PC-9 (cell line): ENCODE measurements at places on chromosomes 6 and 20.

GRCh38 chr6:92763274-92763584 is 656.1 kb downstream of the EPHA7 start:
- no peak for DNase-seq

DNA sequence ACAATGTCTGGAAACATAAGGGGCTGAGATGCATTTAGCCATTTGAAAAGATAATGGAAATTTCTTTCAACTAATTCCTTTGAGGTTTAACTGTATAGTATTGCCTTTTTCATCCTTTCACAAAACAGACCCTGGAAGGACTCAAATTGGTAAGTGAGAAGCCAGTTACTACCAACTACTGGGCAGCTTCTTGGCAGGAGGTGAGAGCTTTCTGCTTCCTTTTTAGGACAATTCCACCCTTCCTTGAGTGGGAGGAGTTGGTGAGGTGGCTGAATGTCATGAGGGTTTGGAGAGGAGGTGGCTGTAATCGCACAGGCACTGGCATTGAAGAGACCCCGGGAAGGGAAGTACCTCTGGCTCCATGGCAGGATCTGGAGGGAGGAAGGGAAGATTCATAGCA is 341.1 kb downstream of the NRN1 start:
- no peak for DNase-seq

DNA sequence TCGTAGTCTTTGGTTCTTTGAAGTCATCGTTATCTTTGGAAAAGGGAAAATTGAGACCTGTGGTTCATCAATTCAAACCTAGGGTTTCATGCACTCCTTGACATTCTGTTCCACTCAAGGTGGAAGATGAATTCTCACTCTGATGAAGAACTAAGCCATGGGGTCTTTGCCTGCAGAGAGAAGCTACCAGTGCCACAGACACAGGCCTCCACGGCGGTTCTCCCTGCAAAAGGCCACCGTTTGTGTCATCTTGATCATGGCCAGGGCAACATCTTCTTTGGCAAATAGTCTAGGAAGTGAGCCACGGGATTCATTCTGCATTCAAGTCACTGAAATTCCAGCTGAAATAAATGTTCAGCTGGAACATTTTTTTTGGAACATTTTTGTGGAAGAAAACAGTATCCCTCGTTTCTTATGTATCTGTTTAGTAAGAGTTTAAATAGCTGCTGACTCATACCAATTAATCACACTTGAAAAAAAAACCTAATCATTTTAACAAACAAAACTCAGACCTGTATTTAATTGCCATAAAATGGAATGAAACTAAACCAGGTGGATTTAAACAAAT is 206.0 kb upstream of the FOXQ1 start:
- no peak for DNase-seq

GRCh38 chr6:148864941-148865340 is 118.1 kb downstream of the UST start:
- DNase-seq = no peak

GRCh38 chr20:46264391-46265266 is 43.7 kb downstream of the CDH22 start:
- no peak for DNase-seq

GRCh38 chr6:42021847-42022754 is 28.2 kb upstream of the TAF8 start:
- no peak for DNase-seq

DNA sequence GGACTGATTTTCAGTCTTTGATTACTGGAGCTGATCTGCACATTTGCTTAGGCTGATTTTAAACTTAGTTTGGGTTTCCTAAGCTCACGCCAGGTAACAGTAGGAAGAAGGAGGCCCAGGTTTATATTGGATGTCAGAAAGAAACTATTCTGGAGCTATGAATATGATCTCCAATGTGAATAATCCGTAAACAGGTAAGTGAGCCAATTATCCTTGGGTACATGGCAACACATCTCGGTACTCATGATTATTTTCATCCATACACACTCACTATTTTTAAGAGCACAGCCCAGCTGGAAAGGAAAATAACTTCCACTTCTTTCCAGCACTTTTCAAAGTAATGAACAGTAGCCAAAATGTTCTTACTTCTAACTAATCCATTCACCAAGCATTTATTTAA is 7.0 kb downstream of the ATXN1 start:
- DNase-seq = no peak

- peak; percentile 18 for DNase-seq
Measured at GRCh38 chr6:89139509-89140346, 6.1 kb upstream of the PM20D2 start.

DNA sequence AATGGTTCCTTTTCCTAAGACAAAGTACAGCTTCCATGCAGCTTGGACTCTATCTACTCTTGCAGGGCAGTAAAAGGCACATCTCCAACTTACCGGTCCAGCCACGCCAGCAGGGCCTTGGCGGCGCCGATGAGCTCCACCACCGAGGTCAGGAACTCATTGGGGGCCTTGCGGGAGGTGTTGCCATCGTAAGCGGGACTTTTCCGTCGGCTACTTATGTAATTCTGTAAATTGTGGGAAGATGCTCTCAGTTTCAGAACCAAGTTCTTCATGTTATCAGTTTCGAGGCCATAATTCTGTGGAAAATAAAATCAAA is 68.5 kb downstream of the CNKSR3 start:
- DNase-seq = no peak

DNA sequence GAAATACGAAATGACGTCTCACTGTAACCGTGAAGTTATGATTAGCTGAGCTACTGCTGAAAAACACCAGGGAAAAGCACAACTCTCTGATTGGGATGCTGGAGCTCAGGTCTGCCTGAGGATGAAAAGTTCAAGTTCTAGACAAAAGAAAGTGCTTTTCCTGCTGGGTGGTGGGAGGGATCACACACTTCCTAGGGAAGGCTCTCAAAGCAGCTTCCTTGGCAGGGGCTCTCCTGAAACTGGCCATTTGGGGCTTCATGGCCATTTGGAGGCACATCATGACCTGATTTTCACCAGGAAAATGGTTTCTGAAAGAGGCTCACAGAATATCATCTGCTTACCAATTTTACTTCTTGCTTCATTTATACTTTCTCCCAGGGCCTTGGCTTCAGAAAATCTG is 97.1 kb upstream of the KCNK16 start:
- no peak for DNase-seq

GRCh38 chr6:43848671-43849391 is 78.8 kb downstream of the VEGFA start:
- no peak for DNase-seq

DNA sequence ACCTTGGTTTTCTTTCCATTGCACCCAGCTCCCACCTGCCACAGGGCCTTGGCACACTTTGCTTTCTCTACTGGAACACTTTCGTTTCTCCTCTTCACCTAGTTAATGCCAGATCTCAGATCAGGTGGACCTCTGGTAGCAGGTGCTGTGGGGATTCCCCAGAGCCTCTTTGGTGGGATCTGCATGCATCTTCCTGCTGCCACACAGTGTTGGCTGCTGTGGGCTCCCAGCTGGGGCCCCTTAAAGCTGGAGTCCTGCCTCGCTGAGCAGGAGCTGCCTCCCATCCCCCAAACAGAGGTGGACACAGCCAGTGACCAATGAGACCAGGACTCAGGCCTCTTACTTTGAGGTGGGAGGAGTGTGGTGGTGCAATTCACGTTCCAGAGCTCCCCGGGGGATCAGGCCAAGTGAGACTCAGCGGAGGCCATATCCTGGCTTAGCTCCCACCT is 28.4 kb downstream of the CEBPB start:
- DNase-seq = no peak

DNA sequence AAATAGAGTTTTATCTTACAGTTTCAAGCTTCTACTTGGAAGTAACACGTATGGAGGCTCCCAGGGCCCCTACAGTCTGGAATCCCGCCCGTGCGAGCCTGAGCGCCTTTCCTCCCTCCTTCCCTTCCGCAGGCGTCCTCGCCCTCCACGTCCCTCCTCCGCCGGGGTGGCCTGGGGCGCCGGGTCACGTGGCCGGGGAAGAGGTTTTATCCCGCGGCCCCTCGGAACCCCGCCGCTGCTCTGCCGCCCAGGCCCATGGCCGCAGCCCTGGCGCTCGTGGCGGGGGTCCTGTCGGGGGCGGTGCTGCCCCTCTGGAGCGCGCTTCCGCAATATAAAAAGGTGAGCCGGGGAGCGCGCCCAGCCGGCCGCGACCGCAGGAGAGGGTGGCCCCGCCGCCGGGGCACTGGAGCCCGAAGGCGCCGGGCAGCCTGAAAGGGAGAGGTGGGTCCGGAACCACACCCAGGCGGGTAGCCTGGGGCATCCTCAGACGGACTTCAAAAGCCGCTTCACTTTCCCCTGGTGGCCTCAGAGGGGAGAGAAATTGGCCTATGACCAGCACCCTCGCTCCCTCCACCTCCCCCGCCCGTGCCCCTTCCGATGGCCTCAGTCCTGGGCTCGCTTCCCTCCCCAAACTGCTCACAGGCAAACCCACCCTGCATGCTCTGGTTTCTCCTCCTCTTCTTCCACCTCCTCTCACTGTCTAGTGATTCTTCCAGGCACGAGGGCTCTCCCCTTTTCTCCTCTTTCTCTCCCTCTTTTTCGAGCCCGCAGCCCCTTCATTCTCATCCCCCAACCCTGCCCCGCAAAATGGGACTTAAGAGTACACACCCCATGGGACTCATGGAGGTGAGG is at the start of gene CLPSL2:
CLPSL2 (plus strand) TSS at position 235 of the 852 bp plus-strand sequence; CDS start at position 256, 21 bp downstream.
- peak; percentile 53 for DNase-seq

- DNase-seq = no peak
Measured at GRCh38 chr6:149443411-149444181, 41.2 kb downstream of the ZC3H12D start.

- peak; percentile 88 for DNase-seq
Measured at GRCh38 chr6:291697-292505, at the start of gene DUSP22. Gene DUSP22 (plus strand): TSS chr6:292487. CDS start chr6:292540, 53 bp downstream.

DNA sequence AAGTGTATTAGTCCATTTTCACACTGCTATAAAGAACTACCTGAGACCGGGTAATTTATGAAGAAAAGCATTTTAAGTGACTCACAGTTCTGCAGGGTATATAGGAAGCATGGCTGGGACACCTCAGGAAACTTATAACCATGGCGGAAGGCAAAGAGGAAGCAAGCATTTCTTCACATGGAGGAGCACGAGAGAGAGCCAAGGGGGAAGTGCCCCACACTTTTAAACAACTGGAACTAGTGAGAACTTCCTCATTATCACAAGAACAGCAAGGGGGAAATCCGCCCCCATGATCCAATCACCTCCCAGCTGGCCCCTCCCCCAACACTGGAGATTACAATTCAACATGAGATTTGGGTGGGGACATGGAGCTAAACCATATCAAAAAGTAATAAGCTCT is 28.3 kb upstream of the B3GAT2 start:
- no peak for DNase-seq

GRCh38 chr6:127204281-127204680 is 62.4 kb upstream of the RNF146 start:
- DNase-seq = no peak

GRCh38 chr20:45174434-45175364 is at the start of gene PI3:
Gene PI3 (plus strand): TSS chr20:45174902. CDS start chr20:45174923, 21 bp downstream.
- DNase-seq = peak; percentile 82

- DNase-seq = no peak
Measured at GRCh38 chr6:150698391-150698790, 98.7 kb downstream of the PLEKHG1 start.

- no peak for DNase-seq
Measured at GRCh38 chr6:53154794-53155193, 6.2 kb upstream of the GCM1 start.

- no peak for DNase-seq
Measured at GRCh38 chr6:125741336-125741735, 8.1 kb upstream of the HEY2 start.

DNA sequence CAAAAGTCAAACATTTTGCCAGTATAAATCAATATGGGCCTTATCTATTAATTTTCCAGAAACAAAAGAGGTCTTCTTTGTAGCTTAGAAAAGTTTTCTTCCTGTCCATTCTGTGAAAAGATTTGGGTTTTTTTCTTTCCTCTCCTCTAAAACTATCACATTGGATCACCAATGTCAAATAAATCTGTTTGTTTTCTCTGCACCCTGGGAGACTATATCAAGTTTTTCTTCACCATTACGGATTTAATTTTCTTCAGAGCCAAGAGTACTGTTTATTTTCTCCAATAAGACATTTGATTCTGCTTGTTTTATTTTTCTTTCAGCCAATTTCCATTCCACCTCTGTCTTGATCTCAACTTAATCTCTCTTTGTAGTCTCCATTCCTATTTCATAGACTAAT is 1.9 kb upstream of the LZTS3 start:
- no peak for DNase-seq

- no peak for DNase-seq
Measured at GRCh38 chr6:111411978-111412566, 70.9 kb downstream of the REV3L start.

DNA sequence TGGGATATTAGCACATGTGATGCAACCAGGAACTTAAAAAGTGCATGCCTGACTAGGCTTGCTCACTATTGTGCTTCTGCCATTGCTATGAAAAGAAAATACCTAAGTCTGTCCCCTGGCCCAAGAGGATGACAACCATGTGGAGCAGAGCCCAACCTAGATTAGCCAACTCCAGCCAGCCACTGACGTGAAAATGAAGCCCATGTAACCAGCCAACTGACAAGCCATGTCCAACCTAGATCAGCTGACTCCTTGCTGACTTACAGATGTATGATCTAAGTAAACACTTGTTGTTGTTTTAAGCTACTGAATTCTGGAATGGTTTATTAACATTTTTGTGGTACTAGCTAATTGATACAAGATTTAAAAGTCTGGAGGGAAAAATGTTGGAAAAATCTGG is 47.5 kb downstream of the PIGU start:
- DNase-seq = no peak

DNA sequence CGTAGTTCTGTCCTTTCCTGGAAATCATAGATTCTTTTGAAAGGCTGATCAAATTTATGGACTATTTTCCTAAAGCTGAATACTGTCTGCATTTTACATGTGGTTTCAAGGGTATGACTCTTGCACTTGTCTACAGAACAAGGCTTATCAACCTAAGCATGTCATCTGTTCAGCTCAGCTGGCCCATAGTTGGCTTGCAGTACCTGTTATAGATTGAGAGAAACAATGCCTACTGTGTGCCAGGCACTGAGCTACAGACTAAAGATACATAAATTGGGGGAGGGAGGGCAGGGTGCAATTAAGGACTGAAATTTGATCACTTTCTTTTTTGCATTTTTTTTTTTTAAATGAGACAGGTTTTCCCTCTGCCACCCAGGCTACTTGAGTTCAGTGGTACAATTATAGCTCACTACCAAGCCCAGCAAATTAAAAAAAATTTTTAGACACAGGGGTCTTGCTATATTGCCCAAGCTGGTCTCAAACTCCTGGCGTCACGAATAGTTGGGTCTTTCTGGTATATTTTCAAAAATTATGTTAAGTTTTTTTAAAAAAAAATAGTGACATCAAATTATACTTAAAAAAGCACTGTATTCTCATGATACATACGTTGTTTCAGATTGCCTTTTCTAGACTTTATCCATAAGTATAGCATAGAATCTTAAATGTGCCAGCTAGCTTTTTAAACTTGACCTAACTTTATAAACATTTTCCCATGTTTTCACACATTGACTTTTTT is 52.2 kb downstream of the RREB1 start:
- DNase-seq = no peak
